CD8-positive, alpha-beta memory T cell (primary cell): ENCODE measurements at places on chromosomes 3 and 15.

DNA sequence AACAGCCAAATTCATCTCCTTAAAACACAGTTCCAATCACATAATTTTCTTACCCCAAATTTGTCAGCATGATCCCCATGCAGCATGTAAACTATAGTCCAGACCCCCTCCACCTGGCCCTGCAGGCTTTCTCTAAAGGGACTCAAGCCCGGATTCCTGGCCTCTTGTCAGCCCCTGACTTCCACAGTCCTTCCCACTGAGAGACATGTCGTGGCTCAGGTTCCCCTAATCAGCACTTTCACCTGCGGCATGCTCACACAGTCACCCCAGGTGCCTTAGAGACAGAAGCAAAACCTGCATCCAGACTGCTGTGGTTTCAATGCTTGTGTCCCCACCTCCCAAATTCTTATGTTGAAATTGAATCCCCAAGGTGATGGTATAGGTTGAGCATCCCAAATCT is 372.7 kb upstream of the ATP10A start:
- no peak for DNase-seq

GRCh38 chr3:430186-430585 is 233.6 kb downstream of the CHL1 start:
- DNase-seq = no peak

DNA sequence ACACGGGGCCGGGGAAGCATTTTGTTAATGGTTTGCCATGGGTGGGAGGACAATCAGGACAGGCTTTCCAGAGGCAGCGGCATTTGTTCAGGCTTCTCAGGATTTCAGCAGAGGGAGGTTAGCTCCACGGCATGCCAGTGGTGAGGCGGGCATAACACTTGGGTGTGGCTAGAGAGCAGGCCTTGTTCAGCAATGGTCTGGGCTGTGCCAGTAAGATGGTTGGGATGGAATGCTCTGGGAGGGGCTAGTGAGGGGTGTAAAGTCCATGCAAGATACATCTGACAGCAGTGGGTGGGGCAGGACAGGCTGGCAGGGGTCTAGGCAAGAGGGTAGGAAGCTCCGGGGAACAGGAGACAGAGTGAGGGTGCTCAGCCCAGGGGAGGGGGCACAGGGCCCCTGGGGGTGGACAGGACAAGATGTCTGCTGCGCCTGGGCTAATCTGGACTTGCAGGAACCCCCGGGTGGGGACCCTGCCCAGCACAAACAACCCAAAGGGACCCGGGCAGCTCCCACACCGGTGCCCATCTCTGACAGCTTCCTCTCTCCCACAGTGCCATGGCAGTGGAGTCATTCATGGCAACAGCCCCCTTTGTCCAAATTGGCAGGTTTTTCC is 8.4 kb downstream of the TMEM43 start:
- DNase-seq = no peak

DNA sequence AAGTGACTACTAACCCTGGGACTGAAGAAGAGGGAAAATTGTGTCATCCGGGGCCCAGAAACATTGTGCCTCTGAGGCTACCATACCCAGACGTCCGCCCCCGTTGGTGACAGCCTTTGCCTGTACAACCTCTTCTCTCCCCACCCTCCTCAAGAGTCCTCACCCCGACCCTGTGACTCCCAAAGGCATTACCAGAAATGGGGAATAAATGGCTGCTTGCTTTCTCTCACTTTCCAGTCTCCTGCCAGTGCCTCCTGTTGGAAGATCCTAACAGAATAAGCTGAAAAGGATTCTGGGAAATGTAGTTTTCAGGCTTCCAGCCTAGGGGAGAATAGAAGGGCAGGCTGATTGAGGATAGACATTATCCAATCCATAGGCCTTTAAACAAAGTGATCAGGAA is 30.8 kb upstream of the SLC25A36 start:
- DNase-seq = no peak

DNA sequence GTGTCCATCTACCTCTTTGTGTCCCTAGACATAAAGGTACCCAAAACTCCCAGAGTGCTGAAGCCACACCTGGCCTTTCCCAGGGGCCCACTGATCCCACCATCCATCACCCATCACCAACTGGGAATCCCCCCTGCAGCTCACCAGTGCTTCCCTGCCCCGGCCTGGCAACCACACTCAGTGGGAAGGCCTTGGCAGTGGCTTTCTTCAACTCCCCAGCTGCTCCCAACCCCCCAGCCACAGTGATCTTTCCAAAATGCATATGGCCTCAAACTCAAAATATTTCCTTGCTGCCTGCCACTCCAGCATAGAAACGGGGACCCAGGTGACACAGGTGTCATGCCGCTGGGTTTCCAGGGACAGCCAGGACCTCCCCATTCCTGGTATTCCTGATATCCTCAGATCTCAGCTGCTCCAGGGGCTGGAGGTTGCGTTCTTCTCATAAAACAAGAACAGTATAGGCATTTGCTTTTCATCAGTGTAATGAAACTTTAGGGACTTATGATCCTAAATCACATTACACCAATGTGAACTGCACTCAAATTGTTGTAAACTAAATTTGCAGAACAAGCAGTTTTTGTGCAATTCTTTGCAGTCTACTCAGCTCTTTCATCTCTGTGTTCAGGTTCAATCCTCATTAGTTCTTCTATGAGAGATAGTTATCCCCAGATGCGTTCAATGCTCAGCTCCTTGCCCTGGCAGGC is 1.3 kb downstream of the OCA2 start:
- DNase-seq = no peak

- DNase-seq = no peak
These were observed 61.4 kb downstream of the CHRNA7 start for GRCh38 chr15:32091505-32092380.

- DNase-seq = no peak
These were observed 198.8 kb downstream of the DOCK3 start for GRCh38 chr3:50873376-50874157.

DNA sequence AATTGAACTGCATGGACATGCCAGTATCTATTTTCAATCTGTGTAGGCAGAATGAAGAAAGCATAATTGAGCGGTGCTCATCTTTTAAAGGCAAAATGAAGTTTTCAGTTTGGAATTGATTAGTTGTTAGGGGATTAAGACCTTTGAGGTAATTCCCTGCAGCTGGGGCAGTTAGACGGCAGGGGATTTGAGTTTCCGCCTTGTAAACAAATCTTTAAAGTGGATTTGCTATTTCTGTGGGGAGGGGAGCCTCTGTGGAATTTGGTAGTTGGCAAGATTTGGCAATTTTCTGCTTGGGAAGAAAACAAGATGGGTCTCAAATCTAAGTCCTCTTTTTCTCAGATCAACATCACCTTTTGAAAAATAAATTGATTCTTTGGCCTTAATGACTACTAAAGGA is 212.5 kb upstream of the CNTN6 start:
- DNase-seq = no peak

- no peak for DNase-seq
These were observed 34.5 kb upstream of the NR1I2 start for GRCh38 chr3:119747357-119747756.

- peak; percentile 52 for DNase-seq
These were observed 155.6 kb upstream of the STT3B start for GRCh38 chr3:31377045-31377642.

DNA sequence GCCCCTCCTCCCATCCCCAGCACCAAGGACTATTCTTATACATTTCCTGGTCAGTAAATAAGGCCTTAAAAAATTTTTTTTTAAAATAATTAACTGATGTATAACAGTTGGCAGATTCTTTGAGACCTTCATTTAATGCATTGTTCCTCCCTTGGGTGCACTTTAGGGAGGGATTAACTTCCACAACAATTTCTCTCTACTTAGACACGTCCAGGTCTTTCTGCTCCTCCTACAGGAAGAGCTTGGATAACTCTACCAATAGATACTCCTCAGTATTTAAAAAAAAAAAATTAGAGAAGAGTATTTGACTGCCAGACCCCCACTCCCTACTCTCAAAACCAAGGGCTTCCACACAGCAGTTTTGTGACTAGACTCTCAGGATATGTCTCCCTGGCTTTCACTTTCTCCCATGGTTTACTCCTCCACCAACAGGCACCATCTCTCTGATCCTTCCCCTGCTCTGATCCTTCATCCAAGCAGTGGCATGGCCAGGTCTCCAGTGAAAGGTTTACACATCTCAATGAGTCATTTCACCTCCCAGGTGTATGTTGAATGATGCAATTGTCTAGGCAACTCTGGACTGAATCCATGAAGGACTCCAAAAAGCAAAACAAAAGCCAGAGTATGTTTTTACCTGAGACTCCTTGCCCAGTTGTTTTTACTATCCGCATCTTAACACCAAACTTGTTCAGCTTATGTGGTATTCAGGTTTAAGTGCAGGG is 7.4 kb downstream of the ZIC4 start:
- no peak for DNase-seq

GRCh38 chr3:52532838-52533622 is 627 bp downstream of the NT5DC2 start:
- DNase-seq = no peak
